Stimulated activated CD4-positive, alpha-beta T cell treated with anti-CD3 and anti-CD28 coated beads, Interleukin-12 subunit alpha, Interleukin-12 subunit beta, amount 100 ng/mL, for 48 hours (primary cell): ENCODE measurements at places on chromosomes 16 and 17.
A peak's percentile ranks its signal among the peaks of the same experiment; 100 is the strongest.

GRCh38 chr17:60993497-60993896 lies 315.8 kb downstream of the BCAS3 start:
- no peak for DNase-seq

DNA sequence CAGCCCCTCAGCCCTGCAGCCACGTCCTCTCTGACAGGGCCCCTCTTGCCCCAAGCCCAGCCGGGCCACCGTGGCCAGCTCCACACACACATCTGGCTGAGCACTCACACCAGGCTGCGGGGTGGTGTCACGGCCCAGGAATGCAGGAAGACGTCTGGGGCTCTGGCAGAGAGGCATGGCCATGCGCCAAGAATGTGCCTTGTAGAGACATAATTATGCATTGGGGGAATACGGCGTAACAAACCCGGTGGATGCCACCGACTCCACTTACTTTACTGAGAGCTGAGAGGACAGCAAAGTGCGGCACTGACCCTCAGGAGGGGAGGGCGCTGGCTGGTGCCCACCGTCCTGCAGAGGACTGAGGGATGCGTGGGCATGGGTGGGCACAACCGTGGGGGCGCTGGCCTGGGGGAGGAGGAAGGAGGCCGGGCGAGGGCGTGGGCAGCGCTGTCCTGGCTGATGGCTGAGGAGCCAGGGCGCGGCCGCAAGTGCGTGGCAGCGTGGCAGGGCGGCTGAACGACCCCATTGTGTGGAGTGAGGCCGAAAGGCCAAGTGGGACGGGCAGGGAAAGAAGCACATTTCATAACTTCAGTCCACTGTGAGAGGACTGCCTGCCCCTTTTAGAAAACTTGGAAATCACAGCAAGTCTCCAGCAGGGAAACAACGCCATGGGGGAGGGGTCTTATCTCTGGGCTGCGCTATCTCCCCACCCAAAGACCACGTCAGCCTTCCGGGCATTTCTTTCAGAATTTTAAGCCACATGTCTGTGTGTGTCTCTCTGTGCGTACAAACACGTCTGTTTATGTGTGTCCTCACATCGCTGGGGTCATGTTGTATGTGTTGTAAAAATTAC lies 30.6 kb downstream of the METRNL start:
- DNase-seq: no peak

- DNase-seq: peak; percentile 47
These were observed 14.8 kb downstream of the TRARG1 start for GRCh38 chr17:1294157-1294717.

DNA sequence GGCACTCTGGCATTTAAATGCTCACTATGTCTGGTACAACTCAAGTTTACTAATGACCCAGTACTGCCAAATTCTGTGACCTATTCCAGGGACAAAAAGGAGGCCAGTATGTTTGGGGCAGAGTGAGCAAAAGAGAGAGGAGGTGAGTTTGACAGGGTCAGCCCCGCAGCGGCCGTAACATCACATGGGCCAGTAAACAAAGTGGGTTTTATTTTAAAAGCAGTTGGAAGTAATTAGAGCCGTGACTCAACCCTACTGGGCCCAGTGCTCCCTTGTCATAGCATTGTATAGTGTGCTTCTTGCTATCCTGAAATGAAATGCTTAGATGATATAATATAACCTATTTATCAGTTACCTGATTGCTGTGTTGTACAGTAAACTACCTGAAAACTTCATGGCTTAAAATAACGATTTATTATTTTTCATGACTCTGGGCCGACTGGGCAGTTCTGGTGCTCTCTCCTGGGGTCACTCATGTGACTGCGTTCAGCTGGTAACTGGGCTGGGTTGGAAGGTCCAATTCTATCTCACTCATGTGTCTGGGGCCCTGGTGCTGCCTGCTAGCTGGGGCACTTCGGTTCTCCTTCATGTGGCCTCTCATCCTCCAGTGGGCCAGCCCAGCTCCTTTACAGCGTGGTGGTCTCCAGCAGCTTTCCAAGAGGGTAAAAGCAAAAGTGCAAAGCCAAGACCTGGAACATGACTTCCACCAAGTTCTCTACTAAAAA lies 27.4 kb downstream of the IQCK start:
- DNase-seq: no peak

DNA sequence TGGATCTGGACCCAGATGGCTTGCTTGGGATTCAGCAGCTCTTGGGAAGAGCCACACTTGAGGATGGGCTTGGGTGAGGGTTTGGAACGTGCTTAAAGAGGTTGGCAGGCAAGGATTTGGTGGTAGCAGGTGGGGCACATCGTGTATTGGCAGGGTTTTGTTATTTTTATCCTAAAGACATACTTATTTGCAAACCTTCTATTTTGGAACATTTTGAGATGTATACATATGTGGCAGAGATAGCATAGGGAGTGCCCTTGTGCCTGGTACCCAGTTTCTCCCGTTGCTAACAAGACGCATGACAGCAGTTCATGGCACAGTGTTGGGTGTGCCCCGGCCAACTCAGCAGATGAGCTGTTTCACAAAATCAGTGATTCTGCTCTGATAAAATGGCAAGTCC lies 9.1 kb downstream of the BANP start:
- DNase-seq: no peak

DNA sequence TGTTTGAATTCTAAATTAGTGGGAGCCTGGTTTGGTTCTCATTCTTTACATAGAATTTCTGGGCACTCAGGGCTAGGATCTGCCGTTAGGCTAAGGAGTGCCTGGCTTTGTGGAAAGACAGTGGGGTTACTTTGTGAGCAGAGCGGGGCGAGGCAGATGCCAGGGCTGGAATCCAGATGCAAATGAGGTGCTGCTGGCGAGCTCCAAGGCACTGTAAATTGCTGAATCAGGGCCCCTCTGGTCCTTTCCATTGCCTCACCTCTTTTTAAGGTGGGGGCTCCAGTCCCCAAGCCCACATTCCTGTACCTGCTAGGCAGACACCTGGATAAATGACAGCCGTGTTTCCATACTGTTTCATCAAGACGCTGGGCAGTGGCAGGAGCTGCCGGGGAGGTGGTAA lies 33.8 kb downstream of the PIPOX start:
- no peak for DNase-seq

DNA sequence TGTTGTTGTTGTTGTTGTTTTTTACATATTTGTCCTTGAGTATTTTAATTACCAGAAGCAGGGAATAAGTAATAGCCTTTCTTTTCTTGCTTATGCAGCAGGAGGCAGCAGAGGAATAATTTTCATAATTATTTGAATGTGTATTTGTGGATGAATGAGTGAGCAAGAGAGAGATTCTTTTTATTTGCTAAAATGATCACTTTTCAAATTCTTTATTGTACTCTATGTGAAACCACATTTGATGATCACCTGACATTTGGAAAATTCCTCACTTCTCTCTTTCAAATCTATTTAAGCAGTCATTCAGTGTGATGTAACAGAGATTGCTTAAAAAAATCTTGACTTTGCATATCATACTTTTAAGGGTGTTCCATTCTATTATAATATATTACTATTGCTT lies 223.6 kb downstream of the BCAS3 start:
- DNase-seq: no peak

DNA sequence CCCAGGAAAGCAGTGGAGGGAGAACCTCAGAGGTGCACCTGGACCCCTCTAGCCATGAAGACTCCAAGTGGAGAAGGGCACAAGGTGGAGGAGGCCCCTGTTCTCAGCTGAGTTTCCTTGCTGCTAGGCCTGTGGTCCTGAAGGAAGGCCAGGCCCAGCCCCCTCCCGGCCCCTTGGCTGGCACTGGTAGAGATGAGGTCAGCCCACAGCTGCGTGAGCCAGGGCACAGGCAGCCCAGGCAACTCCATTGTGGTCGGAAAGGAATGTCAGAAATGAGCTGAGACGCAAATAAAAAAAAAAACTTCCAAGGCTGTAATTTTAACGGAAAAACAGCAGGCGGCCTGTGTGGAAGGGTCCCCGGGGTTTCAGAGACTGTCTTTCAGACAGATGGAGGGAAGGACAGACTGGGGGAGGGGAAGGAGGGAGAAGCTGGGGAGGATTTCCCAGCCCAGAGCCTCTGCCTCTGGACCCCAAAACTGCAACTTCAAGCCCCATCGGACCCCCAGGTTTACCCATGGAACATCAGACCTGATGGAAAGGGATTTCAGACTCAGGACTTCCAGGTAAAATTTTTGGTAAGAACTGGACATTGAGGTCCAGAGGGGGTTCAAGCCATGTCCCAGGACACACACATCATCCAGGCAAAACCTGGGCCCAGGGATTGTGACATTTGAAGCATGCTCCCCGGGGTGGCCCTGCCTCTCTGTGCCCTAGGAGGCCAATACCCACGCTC lies 25.6 kb upstream of the MRPS23 start:
- no peak for DNase-seq

DNA sequence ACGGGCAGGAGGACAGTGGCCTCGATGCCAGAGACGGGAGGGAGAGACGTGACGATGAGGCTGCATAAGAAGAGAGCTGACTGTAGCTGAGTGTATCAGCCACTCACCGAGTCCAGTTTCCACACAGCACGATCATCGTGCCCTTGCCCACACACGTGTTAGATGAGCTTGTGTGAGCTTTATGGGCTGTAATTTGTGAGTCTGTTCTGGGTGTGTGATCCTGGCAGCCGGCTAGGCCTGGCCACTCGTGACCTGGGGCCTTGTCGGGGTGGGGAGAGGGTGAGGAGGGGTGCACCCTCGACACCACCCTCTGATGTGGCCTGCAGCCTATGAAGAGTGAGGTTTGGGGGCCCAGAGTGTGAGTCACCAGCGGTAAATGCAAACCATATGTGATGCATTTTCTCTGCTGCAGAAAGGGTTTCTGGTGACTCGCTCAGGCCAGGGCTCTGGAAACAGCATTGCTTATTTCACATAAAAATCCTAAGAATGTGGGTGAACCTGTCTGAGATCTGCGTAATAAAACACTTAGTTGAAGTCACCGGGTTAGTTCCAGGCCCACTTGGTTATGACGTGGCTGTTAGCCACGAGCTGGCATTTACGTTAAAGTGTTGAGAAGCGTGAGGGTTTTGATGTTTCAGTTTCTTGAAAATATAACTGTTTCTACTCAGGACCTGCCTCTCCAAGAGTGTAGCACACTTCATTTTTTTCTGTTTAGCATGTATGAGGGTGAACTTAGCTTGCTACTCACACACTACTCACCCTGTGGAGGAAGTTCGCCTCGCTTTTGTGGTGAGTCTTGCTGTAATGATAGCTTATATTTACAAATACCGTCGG lies 4.2 kb downstream of the METRNL start:
- DNase-seq: peak; percentile 27

- DNase-seq: no peak
These were observed 7.7 kb downstream of the CENPN start for GRCh38 chr16:81014672-81015071.

GRCh38 chr17:79049821-79050220 lies 24.8 kb upstream of the ENGASE start:
- no peak for DNase-seq

GRCh38 chr17:6506679-6507231 lies 49.6 kb downstream of the PITPNM3 start:
- DNase-seq: no peak

GRCh38 chr16:85503679-85504231 lies 109.4 kb upstream of the GSE1 start:
- DNase-seq: no peak

GRCh38 chr16:28310796-28311195 lies 18.5 kb downstream of the SBK1 start:
- DNase-seq: no peak

- DNase-seq: no peak
These were observed 4.3 kb downstream of the CAMKK1 start for GRCh38 chr17:3888343-3889171.

GRCh38 chr17:79356839-79357447 lies 253.9 kb downstream of the RBFOX3 start:
- no peak for DNase-seq

DNA sequence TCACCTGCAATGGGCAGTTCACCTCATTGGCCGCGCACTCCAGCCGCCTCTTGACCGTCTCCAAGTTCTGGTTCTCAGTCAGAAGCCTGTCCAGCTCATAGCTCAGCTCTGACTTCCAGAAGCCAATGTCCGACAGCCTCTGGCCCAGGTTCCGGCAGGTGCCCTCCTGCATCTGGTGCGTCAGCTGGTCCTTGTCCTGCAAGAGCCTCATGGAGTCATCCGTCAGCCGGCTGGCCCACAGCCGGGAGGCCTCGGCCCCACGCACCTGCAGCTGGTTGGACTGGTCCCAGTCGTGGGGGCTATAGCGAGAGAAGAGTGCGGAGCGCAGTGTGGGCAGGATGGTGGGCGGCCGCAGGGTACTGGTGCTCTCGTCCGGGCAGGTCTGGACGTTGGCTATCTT lies 424 bp downstream of the TEKT5 start:
- DNase-seq: no peak

DNA sequence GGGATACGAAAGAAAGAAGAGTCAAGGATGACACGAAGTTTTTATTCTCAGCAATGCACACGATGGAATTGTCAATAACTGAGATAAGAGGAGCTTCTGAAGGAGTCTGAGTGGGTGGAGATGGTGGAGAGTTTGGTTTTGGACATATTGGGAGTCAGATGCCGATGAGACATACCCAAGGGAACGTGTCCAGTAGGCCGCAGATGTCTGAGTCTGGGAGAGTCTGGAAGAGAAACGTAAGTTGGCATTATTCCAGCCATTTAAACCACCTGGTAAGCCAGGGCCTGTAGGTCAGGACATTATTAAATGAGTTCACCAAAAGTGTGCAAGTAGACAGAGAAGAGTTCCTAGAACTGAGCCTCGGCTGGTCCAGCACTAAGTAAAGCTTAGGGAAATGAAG lies 478.3 kb upstream of the CDH5 start:
- DNase-seq: no peak

DNA sequence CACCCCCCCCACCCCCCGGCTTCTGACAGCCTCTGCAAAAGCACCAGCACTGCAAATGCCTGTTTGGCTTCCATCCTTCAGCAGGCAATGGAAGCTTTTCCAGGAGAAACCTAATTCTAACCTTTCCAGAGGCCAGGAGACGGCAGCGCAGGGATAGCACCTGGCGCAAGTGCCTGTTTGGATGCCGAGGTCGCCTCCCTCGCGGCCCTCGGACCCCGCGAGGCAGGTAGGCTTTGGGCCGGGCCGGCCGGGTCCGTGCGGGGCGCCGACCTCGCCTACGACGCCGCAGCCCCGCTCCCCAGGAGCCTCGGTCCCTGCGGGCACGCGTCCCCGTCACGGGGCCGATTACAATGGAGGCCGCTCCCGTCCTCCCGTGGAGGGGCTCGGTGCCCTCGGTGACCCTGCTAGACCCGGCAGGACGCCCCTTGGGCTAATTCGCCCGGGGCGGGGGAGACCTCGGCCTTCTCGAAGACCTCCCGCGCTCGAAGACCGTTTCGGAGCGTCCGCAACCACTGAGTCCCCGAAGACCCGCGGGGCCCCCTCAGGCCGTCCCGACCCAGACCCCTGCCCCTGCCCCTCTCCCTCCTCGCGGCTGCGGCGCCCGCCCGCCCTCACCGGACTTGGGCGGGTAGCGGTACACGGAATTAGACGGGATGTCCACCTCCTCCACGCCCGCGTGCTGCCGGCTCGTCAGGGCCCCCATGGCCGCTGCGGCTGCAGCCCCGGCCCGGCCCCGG lies 587 bp downstream of the RNF157 start:
- no peak for DNase-seq

GRCh38 chr17:50484386-50485155 lies 5.9 kb downstream of the RSAD1 start:
- DNase-seq: no peak

DNA sequence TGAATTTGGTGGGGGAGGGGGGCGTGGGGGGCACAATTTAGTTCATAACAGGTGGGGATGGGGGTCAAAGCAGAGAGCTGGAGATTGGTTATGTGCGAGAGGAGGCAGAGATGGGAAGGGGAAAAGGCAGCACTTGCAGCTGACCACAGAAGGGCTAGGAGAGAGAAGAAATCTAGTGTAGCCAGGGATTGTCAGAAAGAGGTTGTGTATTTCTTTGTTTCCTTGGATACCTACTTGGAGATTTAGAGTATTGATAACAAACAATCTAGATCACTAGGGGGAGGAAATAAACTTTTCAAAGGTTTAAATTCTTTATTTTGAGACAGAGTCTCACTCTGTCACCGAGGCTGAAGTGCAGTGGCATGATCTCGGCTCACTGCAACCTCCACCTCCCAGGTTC lies 47.1 kb upstream of the YPEL2 start:
- no peak for DNase-seq
